ENCODE measurements at places on chromosomes 4 and X. TPM values are rescaled to one million over a fixed set of nuclear protein-coding genes. Genes with fewer than 3 reads are reported as not detected.

HDX gene
- total RNA-seq: 5.5 TPM

FAM9B gene
- total RNA-seq: not detected

GAGE12F gene
- total RNA-seq: not detected

PABPC5 gene
- 0.45 TPM for total RNA-seq

LDB2 gene
- 441 TPM for total RNA-seq

DUSP21 gene
- total RNA-seq: not detected

SLIT2 gene
- 36.4 TPM for total RNA-seq

SYNPO2 gene
- total RNA-seq: 0.85 TPM

GABRG1 gene
- total RNA-seq: not detected

MFAP3L gene
- 0.36 TPM for total RNA-seq

APELA gene
- total RNA-seq: not detected

RBM46 gene
- not detected for total RNA-seq

PALLD gene
- 17.3 TPM for total RNA-seq

STX18 gene
- 20.7 TPM for total RNA-seq

SPRY1 gene
- total RNA-seq: 8.7 TPM

TMPRSS11A gene
- not detected for total RNA-seq

MAOB gene
- not detected for total RNA-seq

FABP2 gene
- not detected for total RNA-seq

MAGED4 gene
- total RNA-seq: 10.5 TPM

ARHGAP36 gene
- 0.09 TPM for total RNA-seq

TNIP3 gene
- 0.94 TPM for total RNA-seq

NKAP gene
- 3.5 TPM for total RNA-seq

KCND1 gene
- total RNA-seq: 0.18 TPM

GASK1B gene
- total RNA-seq: 99.3 TPM

CCDC149 gene
- 11.6 TPM for total RNA-seq

NAA15 gene
- total RNA-seq: 33.8 TPM

FGFRL1 gene
- 12.0 TPM for total RNA-seq

BST1 gene
- total RNA-seq: 13.3 TPM

MAGEC3 gene
- 0.09 TPM for total RNA-seq

N4BP2 gene
- total RNA-seq: 6.7 TPM

RPL10 gene
- 2,577 TPM for total RNA-seq

LRIT3 gene
- total RNA-seq: 0.09 TPM

WDR1 gene
- total RNA-seq: 557 TPM

XAGE2 gene
- total RNA-seq: not detected

TLR6 gene
- 1.1 TPM for total RNA-seq

AFF2 gene
- total RNA-seq: 0.09 TPM

SMR3A gene
- not detected for total RNA-seq

RHOXF2B gene
- not detected for total RNA-seq

RIBC1 gene
- 0.36 TPM for total RNA-seq

NRK gene
- 0.28 TPM for total RNA-seq

MAGEA3 gene
- not detected for total RNA-seq

GAGE2A gene
- not detected for total RNA-seq

GPRIN3 gene
- 3.2 TPM for total RNA-seq

RTL5 gene
- 0.09 TPM for total RNA-seq

SPANXB1 gene
- not detected for total RNA-seq

ADH1A gene
- not detected for total RNA-seq

EMCN gene
- 40.8 TPM for total RNA-seq

BEX1 gene
- total RNA-seq: 1.4 TPM

DMRTC1 gene
- not detected for total RNA-seq

Measured in endothelial cell of coronary artery (primary cell).